Posterior cingulate gyrus (tissue), 11 donors: ENCODE measurements at places on chromosomes 12 and 14.

DNA sequence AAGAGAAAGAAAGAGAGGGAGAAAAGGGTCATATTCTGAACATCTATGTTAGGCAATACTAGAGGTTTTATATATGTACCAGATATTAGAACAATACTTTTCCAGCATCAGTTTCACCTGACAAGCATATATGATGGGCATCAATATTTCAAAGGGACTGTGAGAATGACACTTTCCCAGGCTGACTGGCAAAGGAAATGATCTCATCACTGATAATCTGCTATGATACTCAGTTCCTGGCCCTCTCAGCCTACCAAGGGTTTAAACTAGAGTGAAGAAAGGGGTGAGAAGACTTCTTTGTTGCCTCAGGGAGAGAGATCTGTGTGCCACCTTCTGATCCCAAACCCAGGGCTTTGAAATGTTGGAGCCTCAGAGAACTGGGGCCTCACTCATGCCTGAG lies 183.5 kb downstream of the TTC8 start:
- no peak for DNase-seq

DNA sequence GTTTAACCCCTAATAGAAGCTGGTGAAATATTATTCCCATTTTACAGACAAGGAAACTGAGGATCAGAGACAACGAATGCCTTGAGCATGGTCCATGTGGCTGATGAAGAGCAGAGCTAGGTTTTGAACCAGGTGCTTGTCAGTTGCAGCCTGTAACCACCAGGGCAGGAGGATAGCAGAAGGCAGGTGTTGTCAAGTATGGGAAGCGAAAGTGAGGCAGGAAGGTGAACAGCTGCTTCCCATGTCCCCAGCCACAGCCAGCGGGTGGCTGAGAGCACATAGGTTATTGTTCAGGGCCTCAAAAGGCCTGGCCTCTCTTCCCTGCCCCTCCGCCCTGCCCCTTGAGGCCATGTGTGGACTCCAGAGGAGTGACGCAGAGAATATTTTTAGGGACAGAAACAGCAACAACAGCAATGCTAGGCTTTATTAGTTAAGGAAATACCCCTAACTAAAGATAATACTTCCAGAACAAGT lies 39.6 kb downstream of the IQSEC3 start:
- DNase-seq, result no peak

GRCh38 chr14:50882932-50883826 lies 11.3 kb downstream of the ABHD12B start:
- DNase-seq, result no peak

GRCh38 chr14:103501921-103502669 lies 20.5 kb downstream of the CKB start:
- peak; percentile 89 for DNase-seq

- no peak for DNase-seq
These were observed 75.0 kb downstream of the TRMT5 start for GRCh38 chr14:60905923-60906322.
